ENCODE measurements at places on chromosomes 1 and 21.

GRCh38 chr1:147211577-147211976 lies 13.6 kb downstream of the FMO5 start:
- no peak for DNase-seq

GRCh38 chr1:12778907-12779306 lies 5.4 kb downstream of the PRAMEF12 start:
- DNase-seq, result no peak

DNA sequence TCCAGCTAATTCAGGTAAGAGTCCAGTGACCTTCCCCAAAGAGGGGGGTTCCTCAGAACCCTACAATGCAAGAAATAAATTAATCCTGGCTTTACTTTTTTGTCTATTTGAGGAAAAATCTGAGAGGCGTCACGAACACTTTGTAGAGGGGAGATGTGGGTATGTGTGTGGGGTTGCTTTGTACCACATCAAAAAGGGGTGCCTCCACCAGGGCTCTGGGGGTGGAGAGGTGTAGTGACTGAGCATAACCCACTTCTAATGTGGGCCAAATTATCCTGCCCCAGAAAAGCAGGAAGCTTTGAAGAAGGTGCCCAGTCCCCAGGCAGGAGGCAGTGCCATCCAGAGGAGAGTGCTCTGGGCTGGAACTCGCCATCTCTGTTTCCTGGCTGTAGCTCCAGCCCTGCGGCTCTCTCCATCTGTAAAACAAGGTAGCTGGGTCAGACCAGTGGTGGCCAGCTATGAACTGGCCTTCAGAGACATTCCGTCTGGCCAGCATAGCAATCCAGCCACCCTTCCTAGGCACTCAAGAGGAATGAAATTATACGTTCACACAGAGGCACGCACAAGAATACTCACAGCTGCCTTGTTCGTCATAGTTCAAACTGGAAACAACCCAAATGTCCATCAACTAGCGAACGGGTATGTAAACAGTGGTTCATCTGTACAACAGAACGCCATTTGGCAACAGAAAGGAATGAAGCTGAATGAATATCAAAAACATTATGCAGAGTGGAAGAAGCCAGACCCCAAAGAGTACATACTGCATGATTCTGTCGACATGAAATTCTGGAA lies 45.4 kb upstream of the TNFRSF1B start:
- DNase-seq, result no peak

GRCh38 chr1:47415728-47416318 lies at the start of gene FOXE3:
Gene FOXE3, plus strand, starts transcription at chr1:47416285. Its CDS starts 31 bp downstream, at chr1:47416316.
- DNase-seq, result no peak

DNA sequence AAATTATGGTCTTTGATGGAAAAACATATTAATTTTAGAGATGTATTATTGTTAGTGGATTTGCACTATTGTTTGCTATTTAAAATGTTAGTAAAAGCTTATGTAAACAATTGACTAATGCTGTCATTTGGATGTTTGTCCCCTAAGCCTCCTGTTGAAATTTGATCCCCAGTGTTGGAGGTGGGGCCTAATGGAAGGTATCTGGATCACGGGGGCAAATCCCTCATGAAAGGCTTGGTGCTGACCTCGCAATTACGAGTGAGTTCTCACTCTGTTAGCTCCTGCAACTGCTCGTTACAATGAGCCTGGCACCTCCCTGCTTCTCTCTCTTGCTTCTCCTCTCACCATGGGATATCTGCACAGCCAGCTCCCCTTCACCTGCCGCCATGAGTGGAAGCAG lies 14.3 kb downstream of the TMEM35B start:
- DNase-seq, result no peak

DNA sequence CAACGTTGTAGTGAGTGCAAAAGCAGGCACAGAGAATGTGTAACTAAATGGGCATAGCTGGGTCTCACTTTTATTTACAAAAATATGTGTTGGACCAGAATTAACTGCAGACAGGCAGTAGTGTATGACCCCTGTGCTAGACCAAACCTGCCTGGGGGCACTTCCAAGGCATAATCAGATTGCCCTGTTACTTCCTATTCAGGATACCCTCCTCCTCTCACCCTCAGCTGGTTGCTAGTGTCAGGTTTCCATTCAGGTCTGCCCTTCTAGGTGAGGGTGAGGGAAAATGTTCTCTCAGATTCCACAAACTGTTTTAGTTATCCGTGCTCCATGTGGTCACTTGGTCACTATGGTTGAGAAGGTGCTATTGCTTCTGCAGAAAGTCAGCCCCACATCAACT lies 387.3 kb downstream of the LMX1A start:
- no peak for DNase-seq

- no peak for DNase-seq
Measured at GRCh38 chr1:220818421-220819173, 31.9 kb downstream of the MTARC1 start.

- no peak for DNase-seq
Measured at GRCh38 chr1:35481229-35481628, 76.0 kb downstream of the KIAA0319L start.
